Gastrocnemius medialis (tissue), 4 donors: ENCODE measurements at places on chromosomes 7 and 10. TPM values are rescaled to one million over a fixed set of nuclear protein-coding genes. Genes with fewer than 3 reads are reported as not detected.
A peak's percentile ranks its signal among the peaks of the same experiment; 100 is the strongest.

PON3 gene
- total RNA-seq = 0.61 TPM

THSD7A gene
- total RNA-seq = 0.36 TPM

CYP3A7 gene
- not detected for total RNA-seq

RAMP3 gene
- total RNA-seq = 39.3 TPM

ARMH3 gene
- 14.9 TPM for total RNA-seq

TEX47 gene
- not detected for total RNA-seq

LRCH4 gene
- total RNA-seq = 90.5 TPM

SUGCT gene
- 2.3 TPM for total RNA-seq

GRCh38 chr10:8338177-8338766 lies 283.8 kb downstream of the GATA3 start:
- no peaks in the 10 kb centered on the region for H3K27me3 ChIP-seq
- H3K4me1 ChIP-seq = no peaks in the 10 kb centered on the region
- H3K36me3 ChIP-seq = no peaks in the 10 kb centered on the region
- no peak for DNase-seq

- H3K27ac ChIP-seq = no peak overlapping the region
- no peak for DNase-seq
- no peaks in the 10 kb centered on the region for H3K4me1 ChIP-seq
- no peaks in the 10 kb centered on the region for H3K27me3 ChIP-seq
- no peak overlapping the region for H3K4me3 ChIP-seq
Observed at GRCh38 chr7:77657427-77658224, 38.6 kb upstream of the RSBN1L start.

GRCh38 chr7:33687625-33688024 lies 217.7 kb upstream of the BMPER start:
- no peaks in the 10 kb centered on the region for H3K36me3 ChIP-seq
- H3K4me1 ChIP-seq = peaks cover 3% of the 10 kb centered on the region
- DNase-seq = no peak
- H3K27ac ChIP-seq = no peak overlapping the region

- H3K4me1 ChIP-seq = no peaks in the 10 kb centered on the region
- no peak overlapping the region for H3K27ac ChIP-seq
- no peak for DNase-seq
- H3K4me3 ChIP-seq = no peak overlapping the region
- no peaks in the 10 kb centered on the region for H3K36me3 ChIP-seq
Observed at GRCh38 chr7:148503900-148504487, 86.6 kb upstream of the C7orf33 start.

DNA sequence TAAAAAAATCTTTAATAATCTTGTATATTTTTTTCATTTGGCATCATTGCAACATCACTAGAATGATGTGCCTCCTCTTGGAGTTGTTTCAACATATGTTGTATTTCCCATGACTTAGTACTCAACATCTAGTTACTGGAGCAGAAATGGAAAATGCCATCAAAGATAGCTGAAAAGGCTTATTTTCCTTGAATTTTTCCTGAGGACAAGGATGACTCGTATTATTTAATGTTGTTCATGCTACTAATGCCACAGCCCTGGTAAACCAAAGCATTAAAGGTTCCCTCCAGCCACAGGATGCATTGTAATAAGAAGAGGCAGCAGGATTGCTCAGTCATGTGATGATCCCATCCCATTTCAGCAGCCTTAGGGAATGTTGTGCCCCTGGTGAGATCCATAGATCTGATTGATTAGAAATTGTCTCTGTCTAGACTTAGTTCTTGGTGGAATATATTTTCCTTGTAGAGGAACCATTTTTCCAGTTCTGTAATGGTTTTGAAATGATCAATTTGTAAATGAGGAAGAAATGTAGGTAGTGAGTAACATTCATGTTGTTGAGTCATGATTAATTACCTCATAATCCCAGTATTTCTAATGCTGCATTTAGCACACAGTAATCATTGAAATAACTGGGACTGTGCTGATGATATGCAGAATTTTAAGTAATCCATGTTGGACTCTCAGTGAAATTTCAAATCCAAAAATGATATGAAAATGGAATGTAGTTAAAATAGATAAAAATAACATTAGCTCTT lies 91.3 kb upstream of the SMIM30 start:
- no peaks in the 10 kb centered on the region for H3K36me3 ChIP-seq
- H3K4me3 ChIP-seq = no peak overlapping the region
- no peak overlapping the region for H3K27ac ChIP-seq
- no peak for DNase-seq
- H3K4me1 ChIP-seq = no peaks in the 10 kb centered on the region

GRCh38 chr7:152894295-152895170 lies 135.0 kb downstream of the ACTR3B start:
- peaks cover 5% of the 10 kb centered on the region for H3K4me1 ChIP-seq
- no peak for DNase-seq
- H3K36me3 ChIP-seq = no peaks in the 10 kb centered on the region
- peak overlapping the region; percentile 29 for H3K4me3 ChIP-seq
- H3K27ac ChIP-seq = no peak overlapping the region

DNA sequence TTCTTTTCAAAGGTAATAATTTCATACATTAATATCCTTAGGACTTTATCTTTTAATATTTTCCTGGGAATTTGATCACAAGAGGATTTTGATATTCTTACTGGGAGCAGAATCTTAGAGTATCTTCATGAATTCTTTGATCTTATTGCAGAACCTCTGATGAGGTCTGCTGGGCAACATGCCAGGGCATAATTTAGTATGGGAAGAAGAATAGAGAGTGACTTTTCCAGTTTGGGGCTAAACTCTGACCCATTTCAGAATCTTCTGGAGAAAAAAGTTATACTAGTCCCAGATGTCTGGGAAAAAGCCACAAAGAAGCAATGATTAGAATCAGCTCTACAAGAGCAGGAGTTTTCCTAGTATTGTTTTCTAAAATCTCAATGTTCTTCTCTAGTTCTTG lies 28.0 kb upstream of the RSU1 start:
- no peak overlapping the region for H3K4me3 ChIP-seq
- no peaks in the 10 kb centered on the region for H3K27me3 ChIP-seq
- no peaks in the 10 kb centered on the region for H3K36me3 ChIP-seq
- no peaks in the 10 kb centered on the region for H3K4me1 ChIP-seq
- no peak for DNase-seq
- no peak overlapping the region for H3K27ac ChIP-seq

DNA sequence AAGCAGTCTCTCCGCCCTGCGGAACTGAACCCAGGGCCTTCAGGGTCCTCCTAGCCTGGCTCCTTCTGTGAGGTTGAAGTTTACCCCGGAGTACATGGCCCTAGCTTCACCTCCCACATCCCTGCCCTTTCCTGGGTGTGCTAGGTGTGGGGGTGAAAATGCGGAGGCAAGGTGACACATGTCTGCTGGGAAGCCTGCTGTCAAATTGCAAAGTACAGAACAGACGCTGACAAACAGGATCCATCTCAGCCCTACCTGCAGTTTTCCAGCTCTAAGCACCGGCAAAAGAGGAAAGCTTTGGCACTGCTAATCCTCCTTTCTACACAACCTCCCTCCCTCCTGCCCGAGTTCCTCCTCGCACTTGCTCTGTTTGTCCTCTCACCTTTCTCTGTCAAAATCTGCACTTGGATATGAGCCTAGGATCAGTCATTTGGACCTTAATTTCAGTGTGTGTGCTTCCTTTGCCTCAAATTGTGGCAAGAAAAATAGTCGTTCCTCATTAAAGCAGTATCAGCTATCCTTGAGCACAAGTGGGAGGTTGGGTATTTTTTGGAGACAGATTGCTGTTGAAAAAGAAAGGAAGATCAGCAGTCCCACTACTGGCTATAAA lies 14.4 kb upstream of the GPR15LG start:
- peaks cover 7% of the 10 kb centered on the region for H3K27me3 ChIP-seq
- no peak overlapping the region for H3K27ac ChIP-seq

- H3K4me3 ChIP-seq = no peak overlapping the region
- no peaks in the 10 kb centered on the region for H3K4me1 ChIP-seq
- no peaks in the 10 kb centered on the region for H3K27me3 ChIP-seq
- H3K36me3 ChIP-seq = no peaks in the 10 kb centered on the region
- H3K27ac ChIP-seq = no peak overlapping the region
Observed at GRCh38 chr7:68304536-68304935, 1293.7 kb upstream of the AUTS2 start.

- H3K4me1 ChIP-seq = peaks cover 41% of the 10 kb centered on the region
- H3K27ac ChIP-seq = peak overlapping the region; percentile 9
- no peak for DNase-seq
- no peak overlapping the region for H3K4me3 ChIP-seq
- H3K27me3 ChIP-seq = no peaks in the 10 kb centered on the region
Observed at GRCh38 chr7:27137640-27138315, 5.7 kb downstream of the HOXA5 start.

GRCh38 chr10:100645613-100646392 lies 99.6 kb upstream of the PAX2 start:
- no peaks in the 10 kb centered on the region for H3K4me1 ChIP-seq
- DNase-seq = no peak
- no peak overlapping the region for H3K4me3 ChIP-seq

- peak; percentile 11 for DNase-seq
- no peaks in the 10 kb centered on the region for H3K36me3 ChIP-seq
- no peak overlapping the region for H3K27ac ChIP-seq
- no peaks in the 10 kb centered on the region for H3K27me3 ChIP-seq
- H3K4me1 ChIP-seq = peaks cover 18% of the 10 kb centered on the region
Observed at GRCh38 chr7:55177589-55178261, 158.9 kb downstream of the EGFR start.

DNA sequence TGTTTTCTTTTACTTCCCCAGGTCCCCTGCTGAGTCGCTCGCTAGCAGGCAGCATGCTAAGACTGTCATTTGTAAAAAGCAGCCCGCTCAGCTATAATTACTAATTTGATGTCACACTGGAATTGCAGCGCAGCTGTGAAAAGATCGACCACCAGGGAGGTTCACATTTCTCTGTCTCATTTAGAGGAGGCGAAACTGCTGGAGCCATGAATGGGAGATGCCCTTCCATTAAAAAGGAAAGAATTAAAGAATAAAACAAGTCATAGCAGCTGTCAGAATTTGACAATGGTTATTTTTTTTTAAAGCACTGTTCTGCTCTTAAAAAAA lies 153.5 kb downstream of the PIP4K2A start:
- no peak overlapping the region for H3K4me3 ChIP-seq
- H3K36me3 ChIP-seq = no peaks in the 10 kb centered on the region
